ENCODE measurements at places on chromosomes 7 and 10.

DNA sequence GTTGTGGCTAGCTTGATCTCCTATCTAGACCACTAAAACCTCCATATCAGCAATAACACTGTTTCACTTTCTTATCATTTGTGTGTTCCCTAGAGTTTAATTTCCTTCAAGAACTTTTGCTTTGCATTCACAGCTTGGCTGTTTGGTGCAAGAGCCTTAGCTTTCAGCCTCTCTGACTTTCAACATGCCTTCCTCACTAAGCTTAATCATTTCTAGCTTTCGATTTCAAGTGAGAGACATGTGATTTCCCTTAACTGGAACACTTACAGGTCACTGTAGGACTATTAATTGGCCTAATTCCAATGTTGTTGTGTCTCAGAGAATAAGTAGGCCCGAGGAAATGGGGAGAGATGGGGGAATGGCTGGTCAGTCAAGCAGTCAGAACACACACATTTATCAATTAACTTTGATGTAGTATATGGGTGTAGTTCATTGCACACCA lies 10.6 kb upstream of the BPGM start:
- ATAC-seq, result peak; percentile 65

GRCh38 chr7:29416938-29417305 lies 146.7 kb upstream of the PRR15 start:
- ATAC-seq, result no peak

GRCh38 chr10:130301021-130301892 lies 165.1 kb downstream of the GLRX3 start:
- ATAC-seq, result peak; percentile 70

DNA sequence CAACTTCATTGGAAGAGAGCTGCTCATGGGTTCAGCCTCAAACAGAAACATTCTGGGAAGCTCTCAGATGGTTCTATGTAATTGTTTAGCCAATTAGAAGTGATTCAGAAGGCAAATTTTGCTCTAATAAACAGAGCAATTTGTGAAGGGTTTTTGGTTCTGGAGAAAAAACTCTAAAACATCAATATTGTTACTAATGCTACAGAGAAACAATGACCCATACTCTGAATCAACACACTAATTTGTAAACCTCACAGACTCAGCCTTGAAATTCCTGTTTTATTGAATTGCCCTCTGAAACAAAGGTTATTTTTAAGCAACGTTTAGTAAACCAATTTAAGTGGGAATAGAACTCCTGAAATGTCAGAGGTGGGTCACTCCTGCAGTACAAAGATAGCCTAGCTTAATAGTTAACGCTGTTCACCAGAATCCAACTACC lies 171.6 kb upstream of the SVIL start:
- no peak for ATAC-seq

- no peak for ATAC-seq
Observed at GRCh38 chr10:133608855-133609254, 17.7 kb downstream of the FRG2B start.

DNA sequence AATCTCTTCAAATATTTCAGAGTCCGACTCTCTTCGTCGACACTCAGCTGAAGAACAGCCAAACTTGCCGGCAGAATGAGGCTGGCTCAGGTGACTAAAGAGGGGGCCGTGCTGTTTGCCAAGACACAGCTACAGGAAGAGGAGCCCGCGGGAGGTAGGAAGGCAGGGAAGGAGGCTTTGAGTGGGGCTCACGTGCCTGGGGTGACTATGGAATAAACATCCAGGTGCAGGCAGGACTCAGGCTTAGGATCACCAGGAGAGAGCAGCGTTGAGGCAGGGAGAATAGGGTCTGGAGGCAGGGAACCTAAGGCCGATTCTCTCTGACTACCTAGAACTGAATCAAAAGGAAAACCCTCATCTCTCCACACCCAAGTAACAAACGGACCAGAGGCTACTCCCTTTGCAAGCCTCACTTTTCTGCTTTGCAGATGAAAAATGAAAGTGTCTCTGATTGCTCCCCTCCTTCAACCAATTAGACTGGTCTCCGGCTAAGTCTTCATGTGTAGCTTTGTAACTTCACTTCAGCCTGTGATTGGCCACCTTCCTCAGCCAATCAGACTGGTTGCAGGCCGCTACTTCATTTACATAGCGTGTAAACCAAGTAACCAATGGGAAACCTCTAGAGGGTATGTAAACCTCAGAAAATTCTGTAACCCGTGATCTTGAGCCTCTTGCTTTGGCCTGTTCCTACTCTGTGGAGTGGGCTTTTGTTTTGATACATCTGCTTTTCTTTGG lies 19.7 kb upstream of the BNIP3 start:
- peak; percentile 51 for ATAC-seq

DNA sequence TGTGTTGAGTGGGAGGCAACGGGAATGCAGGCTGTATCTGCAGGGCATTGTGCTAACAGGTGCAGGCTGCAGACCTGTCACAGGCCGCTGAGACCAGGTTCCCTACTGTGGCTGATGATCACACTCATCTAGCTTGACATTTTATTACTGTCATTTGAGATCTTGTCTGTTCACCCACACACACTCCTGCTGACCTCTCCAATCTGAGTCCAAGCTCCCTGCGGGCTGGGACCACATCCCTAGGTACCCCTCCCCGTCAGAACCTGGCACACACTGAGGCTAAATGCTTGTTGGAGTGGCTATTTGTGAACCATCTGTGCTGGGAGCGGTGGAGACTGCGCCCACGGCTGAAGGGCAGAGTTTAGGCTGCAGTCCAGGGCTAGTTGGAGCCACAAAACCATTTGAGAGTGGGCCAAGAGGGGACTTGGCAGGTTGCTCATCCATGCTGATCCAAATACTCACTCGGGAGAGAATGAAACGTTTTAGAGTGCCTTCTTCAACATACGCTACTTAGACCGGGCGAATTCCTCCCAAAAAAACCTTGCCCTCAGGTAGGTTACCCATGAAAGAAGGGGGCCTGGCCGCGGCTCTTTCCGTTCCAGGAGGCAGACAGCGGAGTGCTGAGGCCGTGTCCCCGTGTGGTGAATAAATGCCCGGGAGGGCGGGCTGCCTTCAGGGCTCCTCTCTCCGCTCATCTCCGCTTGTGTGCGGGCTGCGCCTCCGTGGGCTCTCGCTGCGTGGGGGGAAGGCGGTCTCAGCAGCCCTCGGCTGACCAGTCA lies 164.4 kb downstream of the RGS10 start:
- ATAC-seq, result no peak

DNA sequence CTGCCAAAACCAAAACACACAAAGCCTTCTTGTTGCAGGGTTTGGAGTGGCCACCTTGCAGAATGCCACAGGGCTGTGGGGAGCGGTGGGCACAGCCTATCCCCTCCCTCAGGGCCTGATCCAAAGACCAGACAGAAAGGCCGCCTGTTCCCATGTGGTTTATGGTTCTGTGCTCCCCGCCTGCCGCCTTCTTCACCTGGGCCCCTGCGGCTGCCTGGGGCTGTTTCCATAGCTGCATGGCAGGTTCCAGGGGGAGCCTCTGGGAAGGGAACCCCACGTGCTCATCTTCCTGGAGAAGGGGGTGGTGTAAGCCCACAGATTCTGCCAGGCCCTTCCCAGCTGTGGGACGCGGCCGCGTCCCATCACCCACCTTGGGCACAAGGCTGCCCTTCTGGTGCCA lies 70.7 kb upstream of the EZH2 start:
- no peak for ATAC-seq
